ENCODE measurements at places on chromosomes 1 and 21.

- peak; percentile 61 for DNase-seq
Observed at GRCh38 chr1:231774719-231775335, 148.2 kb downstream of the DISC1 start.

GRCh38 chr1:31409946-31410858, 2.8 kb upstream of the SERINC2 start:
- no peak for DNase-seq

DNA sequence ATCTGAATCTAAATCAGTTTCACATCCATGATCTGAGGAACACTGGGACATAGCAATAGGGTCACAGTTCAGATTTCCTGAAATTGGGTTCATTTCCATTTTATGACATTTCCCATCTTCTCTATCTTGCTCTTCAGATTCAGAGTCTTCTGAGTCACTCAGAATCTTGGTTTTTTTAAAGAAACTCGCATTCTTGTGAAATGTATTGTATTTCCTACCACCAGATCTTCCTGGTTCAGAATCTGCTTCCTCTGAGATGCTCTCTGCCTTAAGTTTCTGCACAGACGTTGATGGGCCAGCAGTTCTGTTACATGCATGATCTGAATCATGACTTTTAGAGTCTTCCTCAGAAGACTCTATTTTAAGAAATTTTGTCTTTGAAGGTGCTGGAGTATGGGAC, 15.5 kb upstream of the PSMG1 start:
- no peak for DNase-seq

GRCh38 chr1:31762726-31763670, 1.1 kb downstream of the ADGRB2 start:
- DNase-seq = peak; percentile 51

DNA sequence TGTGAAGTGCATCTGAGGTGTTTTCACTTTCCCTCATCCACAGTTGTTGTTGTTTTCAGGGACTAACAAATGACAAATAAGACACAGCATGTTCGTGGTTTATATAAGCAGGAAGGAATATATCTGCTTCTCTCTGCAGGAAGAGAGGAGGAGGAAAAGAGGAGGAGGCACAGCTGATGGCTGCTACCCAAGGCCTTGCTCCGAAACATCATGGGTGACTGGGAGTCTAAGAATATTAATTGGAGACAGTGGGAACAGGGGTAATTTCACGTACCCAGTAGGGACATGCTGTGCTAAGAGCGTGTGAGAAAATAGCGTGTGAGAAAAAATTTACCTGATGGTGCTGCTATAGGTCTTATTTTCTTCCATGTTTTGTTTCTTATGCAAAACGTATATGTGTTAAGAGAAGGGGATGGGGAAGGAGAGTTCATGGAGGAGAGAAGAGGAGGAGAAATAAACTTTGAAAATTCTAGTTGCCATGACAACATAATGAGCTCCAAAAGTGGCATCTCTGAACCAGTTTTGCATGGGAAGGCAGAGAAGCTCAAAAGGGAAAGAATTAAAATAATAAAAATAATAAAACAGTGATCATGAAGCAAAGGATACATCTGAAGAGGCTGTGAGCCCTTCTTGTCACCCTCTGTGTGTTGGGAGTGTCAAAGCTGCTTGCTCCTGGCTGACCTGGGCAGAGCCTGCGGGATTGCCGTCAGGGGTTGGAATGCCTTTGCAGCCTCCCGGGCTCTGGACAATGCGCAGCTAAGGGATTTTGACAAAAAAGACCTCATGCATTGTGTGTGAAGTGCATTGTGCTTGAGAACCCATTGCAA, 192.0 kb downstream of the CACNA1E start:
- DNase-seq = no peak

- peak; percentile 84 for DNase-seq
Observed at GRCh38 chr1:158830904-158831507, at the start of gene MNDA. TSS of gene MNDA (plus strand) at chr1:158831351. CDS start at chr1:158842154, 10,803 bp downstream.

DNA sequence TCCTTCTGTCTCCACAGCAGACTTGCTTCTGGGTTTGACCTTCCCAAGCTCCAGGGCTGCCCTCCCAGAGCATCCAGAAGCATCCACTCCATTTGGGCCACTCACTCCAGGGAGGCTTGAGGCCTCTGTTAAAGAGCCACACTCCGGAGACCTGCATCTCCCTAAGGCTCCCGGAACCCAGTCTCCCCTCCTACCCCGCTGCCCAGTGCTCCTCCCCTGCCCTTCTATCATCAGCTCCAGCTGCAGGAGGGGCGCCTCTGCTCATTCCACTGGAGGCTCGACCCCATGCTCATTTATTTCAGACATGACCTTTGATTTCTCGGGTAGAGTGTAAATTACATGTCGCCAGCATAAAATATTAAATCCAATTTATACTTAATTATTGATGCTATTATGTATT, 142.5 kb downstream of the SYF2 start:
- no peak for DNase-seq

DNA sequence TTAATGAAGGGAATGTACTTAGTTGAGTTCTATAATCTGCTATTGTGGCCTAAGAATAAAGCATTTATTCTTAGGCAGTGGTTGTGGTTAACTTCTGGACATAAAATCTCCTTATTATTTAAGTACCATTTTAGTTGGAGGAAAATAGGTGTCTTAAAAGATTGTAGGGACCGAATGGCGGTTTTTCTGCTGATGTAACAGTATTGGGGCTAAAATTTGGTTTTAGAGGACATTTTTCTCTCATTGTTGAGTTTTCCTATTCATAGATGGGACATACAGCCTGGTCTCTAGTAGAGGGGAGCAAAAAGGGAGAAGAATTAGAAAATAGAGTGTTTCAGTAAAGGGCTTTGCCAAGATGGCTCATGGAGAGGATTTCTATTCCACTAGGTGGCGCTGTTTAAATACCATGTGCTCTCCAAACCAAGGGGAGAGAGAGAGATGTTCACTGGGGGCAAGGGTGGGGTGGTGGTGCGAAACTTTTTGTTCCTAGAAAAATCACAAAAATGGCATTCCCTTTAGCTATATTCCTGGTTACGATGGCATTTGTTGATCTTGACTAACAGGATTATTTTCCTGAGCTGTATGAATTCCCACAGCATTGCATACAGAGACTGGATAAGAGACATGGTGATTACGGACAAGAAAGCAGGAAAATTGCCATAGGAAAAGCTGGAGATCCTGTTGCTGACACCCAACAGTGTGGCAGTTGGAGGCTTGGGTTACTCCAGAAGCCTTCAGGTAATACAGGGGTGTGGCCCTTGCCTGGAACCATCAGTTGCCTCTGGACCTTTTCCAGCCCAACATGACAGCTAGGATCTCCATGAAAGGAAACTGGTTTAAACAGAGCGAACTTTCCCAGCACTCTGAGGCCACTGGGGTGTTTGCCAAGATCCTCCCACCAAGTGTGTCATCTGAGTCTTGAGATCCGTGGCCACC, 18.2 kb upstream of the FCGR2A start:
- DNase-seq = peak; percentile 68

DNA sequence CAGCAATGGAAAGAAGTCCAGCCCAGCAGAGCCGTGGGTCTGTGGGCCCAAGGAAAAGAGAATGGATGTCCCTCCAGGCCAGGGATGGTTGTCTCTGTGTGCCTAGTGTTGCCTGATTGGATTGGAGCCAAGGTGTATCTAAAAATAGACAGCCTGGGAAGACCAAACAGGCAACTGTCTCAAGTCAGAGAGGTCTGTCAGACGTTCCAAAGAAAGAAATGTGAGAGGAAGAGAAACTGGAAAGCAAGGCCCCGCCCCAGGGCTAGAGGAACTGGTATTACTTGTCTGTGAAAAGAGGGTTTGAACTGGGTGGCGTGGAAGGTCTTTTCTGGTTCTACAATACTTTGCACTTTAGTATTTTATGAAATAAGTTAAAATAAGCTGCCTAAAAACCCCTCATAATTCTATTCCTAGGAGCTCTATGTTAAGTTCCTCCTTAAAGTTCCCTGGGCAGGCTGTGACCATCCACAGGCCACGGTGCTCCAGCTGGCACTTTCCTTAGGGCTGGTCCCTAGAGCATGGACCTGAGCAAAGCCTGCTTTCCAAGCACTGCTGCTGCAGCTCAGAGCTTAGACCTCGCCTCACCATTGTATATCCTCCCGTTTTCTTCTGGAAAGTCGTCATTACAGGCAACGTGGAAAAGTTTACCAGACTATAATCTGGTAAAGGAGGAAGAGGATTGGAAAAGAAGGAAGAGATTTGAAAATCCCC, 151.6 kb downstream of the DISC1 start:
- DNase-seq = peak; percentile 41

DNA sequence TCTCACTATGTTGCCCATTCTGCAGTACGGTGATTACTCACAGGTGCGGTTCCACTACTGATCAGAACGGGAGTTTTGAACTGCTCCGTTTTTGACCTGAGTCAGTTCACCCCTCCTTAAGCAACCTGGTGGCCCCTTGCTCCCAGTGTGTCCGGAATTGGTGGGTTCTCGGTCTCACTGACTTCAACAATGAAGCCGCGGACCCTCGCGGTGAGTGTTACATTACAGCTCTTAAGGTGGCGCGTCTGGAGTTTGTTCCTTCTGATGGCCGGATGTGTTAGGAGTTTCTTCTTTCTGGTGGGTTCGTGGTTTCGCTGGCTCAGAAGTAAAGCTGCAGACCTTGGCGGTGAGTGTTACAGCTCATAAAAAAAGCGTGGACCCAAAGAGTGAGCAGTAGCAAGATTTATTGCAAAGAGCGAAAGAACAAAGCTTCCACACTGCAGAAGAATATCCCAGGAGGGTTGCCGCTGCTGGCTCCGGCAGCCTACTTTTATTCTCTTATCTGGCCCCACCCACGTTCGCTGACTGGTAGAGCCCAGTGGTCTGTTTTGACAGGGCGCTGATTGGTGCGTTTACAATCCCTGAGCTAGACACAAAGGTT, 17.6 kb upstream of the PARP1 start:
- no peak for DNase-seq

DNA sequence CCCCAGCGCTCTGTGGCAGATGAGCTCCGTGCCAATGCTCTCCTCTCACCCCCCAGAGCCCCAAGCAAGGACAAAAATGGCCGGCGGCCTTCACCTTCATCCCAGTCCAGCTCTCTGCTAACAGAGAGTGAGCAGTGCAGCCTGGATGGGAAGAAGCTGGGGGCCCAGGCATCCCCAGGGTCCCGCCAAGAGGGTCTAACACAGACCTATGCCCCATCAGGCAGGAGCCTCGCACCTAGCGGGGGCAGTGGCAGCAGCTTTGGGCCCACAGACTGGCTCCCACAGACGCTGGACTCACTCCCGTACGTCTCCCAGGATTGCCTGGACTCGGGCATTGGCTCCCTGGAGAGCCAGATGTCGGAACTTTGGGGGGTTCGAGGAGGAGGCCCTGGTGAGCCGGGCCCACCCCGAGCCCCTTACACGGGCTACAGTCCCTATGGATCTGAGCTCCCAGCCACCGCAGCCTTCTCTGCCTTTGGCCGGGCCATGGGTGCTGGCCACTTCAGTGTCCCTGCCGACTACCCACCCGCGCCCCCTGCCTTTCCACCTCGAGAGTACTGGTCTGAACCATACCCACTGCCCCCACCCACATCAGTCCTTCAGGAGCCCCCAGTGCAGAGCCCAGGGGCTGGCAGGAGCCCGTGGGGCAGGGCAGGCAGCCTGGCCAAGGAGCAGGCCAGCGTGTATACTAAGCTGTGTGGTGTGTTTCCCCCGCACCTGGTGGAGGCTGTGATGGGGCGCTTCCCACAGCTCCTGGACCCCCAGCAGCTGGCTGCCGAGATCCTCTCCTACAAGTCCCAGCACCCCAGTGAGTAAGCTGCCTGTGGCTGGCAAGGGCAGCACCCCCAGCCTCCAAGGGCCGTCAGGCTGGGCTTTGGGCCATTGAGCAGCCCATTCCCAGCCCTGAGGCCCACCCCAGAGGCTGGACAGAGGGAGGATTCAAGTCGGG, 8.7 kb downstream of the ZC3H12A start:
- DNase-seq = no peak

DNA sequence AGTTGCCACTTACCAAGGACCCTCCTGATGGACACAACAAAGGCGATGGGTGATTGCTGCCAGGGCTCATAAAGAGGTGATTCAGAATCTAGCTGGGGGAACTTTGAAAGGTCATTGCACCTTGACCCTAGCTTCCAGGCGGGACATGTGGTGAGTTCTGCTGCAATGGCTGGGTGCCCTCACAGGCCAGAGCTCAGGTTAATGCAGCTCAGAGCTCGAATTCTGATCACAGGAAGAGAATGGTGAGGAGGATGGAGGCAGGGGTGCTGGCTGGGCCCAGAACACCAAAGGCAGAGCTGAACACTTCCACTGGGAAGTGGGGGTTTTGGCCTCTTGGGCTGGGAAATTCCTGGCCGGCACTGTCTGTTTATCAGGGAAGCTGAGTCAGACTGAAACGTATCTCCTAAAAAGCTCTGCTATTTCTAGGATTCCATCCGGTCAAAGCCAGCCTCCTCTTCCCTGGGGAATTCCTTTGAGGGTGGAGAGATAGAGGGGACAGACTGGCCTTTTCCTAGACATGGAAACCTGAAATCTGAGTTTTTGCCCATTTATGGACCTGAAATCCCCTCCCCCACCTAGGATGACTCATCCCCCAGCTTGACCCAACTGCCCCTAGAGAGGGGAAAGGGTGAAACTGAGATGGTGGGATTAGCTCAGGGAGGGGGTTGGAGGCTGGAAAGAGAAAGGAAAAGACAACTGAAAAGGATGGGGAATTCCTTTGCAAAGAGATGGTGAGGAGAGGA, 27.2 kb downstream of the NUAK2 start:
- no peak for DNase-seq

DNA sequence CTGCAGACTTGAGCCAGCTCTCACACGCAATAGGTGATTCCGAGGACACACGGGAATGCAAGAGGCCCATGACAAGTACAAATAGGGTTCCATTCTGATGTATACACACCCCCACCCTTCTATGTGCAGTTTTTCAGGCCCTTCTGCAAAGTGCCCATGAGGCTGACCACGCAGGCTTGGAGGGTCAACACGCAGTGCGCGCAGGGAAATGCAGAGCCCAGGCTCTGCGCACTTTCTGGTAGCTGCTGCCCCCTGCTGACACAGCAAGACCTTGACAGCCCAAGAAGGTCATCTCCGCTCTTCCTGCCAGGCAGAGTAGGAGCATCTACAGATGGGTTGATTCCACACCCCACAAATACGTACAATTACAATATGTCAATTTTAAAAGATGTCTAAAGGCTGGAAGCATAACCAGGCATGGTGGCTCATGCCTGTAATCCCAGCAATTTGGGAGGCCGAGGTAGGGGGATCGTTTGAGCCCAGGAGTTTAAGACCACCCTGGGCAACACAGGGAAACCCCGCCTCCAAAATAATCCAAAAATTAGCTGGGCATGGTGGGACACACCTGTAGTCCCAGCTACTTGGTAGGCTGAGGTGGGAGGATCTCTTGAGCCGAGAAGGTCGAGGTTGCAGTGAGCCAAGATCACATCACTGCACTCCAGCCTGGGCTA, 18.5 kb downstream of the SH3BP5L start:
- DNase-seq = peak; percentile 75

GRCh38 chr1:32876341-32877210, 5.9 kb upstream of the FNDC5 start:
- no peak for DNase-seq

DNA sequence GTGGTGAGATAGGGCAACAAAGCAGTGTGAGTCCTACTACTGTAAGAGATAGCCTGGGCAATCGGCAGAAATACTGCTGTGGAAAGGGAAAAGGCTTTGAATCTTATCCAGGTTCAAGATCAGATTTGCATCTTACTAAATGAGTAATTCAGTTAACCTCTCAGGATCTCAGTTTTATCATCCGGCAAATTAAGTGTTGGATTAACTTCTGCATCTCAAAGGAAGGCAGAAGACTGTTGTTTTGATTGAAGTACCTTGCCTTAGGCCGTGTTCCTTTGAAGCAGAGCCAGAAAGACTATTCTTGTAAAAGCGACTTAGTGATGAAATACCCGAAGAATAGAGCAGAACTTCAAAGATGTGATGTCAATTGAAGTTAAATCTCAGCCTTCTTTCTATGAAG, 612.9 kb upstream of the USP24 start:
- no peak for DNase-seq

GRCh38 chr1:34378968-34379856, 202.5 kb downstream of the C1orf94 start:
- no peak for DNase-seq

GRCh38 chr1:33396188-33397124, 34.4 kb downstream of the PHC2 start:
- peak; percentile 51 for DNase-seq

All from HL-60 (cell line).